MG63 (cell line): ENCODE measurements at places on chromosomes 2 and 18. TPM values are rescaled to one million over a fixed set of nuclear protein-coding genes. Genes with fewer than 3 reads are reported as not detected.

GRCh38 chr18:79643054-79643984 is 36.3 kb upstream of the CTDP1 start:
- DNase-seq, result no peak

DNA sequence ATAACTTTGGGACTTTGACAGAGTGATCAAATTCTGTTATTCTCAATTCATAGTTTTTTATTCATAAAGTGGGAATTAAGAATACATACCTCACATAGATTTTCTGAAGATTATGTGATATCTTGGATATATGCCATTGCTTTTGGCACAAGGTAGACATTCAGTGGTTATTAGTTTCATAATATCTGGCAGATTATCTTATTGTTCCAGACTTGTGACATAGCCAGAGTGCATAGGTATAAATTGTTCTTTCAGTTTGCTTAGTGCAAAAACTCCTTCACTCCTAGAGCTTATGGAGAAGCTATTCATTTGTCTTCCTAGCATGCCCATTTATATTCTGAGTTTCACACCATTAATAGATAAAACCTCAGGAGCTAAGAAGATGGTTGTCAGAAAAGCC is 222.0 kb downstream of the KCNE4 start:
- no peak for DNase-seq

DNA sequence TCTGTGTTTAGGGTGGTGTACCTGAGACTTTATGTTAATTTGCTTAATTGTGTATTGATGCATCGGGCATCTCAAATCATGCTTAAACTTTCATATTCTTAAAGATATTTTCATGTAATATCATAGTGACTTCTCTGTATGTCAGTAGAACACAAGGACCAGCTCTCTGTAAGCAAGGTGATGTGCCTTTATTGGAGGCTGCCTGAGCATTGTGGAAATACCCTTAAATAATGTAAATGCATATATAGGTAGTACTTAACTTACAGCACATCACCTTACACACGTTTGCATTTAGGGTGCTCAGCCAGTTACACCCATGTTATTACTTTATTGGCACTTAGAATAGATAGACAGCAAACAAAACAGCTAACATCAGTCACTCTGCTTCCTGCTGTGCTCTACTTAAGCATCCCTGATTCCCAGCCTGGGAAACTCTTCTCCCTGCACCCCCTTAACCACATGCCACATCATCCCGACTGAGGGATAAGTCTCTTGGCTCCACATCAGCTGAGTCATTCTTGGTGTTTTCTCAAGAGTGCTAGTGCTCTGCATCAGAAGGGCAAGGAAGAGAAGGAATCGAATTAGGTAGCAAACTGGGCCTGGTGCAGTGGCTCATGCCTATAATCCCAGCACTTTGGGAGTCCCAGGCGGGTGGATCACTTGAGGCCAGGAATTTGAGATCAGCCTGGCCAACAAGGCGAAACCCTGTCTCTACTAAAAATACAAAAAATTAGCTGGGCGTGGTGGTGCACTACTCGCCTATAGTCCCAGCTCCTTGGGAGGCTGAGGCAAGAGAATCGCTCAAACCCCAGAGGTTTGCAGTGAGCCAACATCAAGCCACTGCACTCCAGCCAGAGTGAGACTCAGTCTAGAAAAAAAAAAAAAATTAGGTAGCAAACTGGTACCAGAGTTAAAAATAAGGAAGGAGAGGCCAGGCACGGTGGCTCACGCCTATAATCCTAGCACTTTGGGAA is 108.7 kb downstream of the MAP3K20 start:
- peak; percentile 95 for DNase-seq

DNA sequence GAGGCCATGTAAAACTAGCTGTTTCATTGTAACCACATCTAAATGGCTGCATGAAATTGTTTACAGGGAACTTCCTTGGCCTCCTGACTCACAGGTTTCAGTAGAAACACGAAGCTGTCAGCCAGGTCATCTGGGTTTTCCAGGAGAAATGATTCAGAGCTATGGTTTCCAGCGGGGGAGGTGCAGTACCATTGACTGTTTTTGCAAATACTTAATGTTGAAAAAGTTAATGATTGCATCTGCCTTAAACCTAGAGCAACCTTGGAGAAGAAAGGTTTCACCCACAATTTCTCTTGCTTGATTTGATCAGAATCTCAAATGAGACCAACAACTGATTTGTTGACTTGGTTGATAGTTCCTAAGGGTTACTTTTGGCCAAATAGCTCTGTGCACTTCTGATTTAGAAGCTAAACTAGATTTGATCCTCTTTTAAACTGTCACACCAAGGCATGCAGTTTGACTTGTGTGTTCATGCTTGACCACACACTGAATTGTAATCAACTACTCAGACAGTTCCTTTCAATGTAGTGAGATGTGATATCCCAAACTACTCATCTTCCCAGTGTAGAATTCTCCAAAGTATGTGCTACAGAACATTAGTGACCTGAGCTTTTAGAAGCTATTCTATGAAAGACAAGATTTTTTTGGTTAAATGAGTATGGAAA is 193.5 kb upstream of the CHST9 start:
- DNase-seq, result peak; percentile 74

DNA sequence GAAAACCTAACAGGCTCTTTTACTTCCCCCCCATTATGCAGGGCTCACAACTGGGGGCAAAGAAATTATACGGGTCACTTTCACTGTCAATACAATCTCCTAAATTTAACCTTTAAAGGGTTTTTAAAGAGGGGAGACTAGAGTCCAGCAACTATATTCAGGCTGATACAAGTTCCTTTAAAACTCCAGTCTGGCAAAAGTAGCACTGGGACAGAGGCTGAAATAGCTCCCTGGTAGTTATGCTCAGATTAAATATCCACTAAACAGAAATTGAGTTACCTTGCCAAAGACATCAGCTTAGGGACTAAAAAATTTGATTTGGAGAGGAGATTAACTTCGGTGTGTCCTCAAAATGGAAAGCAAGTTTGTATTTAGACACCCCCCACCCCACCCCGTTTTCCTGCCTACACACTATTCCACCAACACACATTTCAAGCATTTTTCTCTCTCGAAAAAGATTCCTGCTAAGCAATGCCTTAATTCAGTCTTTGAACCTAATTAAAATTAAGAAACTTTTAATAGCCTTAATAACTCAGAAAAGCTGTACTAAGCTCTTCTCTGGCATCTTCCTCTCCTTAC is 127.2 kb downstream of the OSBPL1A start:
- no peak for DNase-seq

The TMEM37 gene
- 0.56 TPM in 1 of 2 replicates, not detected in the other for total RNA-seq

The MYCN gene
- total RNA-seq, result not detected in 2 replicates

GRCh38 chr18:63819786-63820185 is 44.6 kb downstream of the SERPINB7 start:
- no peak for DNase-seq

The SIX3 gene
- not detected in 2 replicates for total RNA-seq

DNA sequence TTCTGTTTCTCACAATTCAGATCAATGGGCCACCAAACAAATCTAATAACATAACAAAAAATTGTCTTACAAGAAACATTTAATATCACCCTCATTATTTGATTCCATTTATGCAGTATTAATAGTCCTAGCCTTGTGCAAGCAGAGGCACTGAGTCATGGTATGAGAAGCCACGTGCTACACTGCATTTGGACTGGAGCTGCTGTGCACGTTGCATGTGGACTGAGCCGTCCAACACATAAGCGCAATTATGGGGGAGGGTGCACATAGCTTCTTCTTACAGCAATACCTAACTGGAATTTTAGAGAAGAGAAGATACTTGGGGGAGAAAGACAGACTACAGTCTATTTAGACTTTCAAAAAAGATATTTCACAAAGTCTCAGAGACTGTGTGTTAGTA is 329.6 kb upstream of the ID2 start:
- DNase-seq, result no peak

GRCh38 chr2:235170016-235170415 is 218.2 kb downstream of the SH3BP4 start:
- DNase-seq, result no peak

The PAIP2B gene
- total RNA-seq, result 0.03 TPM in 1 of 2 replicates, not detected in the other

- DNase-seq, result no peak
Observed at GRCh38 chr18:2840521-2840920, 6.3 kb upstream of the EMILIN2 start.

The CD8B2 gene
- total RNA-seq, result not detected in 2 replicates

- DNase-seq, result no peak
Observed at GRCh38 chr2:230678451-230678850, 34.2 kb upstream of the CAB39 start.

DNA sequence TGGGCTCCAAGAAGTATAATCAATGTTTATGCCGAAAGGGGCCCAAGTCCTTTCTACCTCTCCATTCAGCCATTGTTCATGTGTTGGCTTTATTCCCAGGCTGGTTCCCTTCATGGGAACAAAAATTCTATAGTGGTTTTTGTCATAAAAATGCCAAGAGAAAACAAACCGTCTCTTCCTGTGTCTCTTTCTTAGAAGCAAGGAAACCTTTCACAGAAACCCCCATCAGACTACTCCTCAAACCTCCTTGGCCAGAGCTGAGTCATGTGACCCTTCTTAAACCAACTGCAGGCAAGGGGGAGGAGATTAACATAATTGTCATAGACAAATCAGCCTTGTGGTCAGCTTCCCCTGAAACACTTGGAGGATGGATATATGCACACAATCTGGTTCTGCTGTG is 75.1 kb upstream of the TANK start:
- DNase-seq, result no peak
